ENCODE measurements at places on chromosomes 3 and 15.

DNA sequence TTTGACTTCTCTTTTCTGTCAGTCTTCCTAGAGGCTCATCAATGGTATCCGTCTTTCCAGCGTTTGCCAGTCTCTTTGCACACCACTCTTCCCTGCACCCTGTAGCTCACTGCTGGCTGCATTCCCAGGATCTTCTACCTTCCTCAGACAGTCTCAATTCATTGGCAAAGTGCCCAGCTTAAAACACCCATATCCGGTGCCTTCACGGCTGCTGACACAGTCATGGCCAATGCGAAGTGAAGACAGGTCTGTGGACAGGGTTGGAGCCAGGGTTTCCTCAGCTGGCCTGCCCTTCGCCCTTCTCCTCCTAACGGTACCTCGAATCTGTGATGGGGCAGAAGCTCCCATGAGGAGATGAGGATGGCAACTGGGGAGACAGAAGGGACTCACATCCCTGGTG is 36.1 kb downstream of the PTH1R start:
- no peak for DNase-seq

DNA sequence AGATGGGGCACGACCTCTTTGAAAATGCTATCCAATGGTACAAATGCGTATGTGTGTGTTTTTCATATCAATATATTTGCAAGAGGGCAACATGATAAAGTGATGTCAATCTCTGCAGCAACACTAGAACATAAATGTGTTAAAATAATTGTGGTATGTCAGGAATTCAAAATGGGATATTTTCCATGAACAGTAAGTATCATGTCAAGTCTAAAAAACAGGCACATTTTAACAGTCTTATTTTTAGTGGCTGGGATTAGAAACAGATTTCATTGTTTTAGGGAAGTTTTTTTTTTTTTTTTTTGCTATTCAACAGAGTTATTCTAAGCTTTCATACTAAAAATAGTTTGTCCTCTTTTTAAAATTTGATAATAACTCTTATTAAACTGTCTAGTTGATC is 209.8 kb downstream of the GAP43 start:
- no peak for DNase-seq

- no peak for DNase-seq
Measured at GRCh38 chr15:80464951-80465625, 60.9 kb downstream of the ARNT2 start.

DNA sequence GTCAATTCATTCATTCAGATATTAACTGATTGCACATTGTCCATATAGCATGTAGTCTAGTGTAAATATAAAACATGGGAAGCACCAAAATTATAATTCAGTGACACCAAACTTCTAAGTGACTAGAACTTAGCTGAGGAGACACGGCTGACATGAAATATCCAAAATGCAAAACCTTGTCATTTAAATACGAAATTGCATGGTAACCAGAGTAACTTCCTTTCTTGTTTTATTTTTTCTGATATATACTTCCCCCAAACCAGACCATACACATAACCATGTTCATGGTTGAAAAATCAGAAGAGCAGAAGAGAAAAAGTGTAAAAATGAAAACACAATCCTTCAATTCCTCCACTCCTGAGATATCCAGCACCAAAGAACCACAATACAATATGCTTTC is 38.0 kb downstream of the CBLB start:
- no peak for DNase-seq

All from CD4-positive, alpha-beta T cell treated with Interleukin-17A for 1 hour (primary cell).